Left kidney (tissue), 8 donors: ENCODE measurements at places on chromosomes 7 and 10. TPM values are rescaled to one million over a fixed set of nuclear protein-coding genes. Genes with fewer than 3 reads are reported as not detected.

DNA sequence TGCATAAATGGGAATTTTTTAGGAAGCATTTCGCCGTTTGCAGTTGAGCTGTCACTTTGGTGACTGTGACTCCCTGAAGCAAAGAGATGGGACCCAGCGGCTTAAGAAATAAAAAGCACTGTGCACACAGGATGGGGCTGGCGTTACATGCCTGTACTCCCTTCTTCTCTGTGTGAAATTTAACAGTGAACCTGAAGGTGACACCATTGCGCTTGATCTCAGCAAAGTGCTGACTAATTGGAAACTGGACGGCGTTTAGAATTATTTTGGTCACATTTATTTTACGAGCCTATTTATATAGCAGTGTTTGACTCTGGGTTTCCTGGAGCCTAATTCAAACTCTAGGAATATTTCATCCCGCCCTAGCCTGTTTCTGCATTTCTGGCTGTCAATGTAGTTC is 146.2 kb downstream of the PAXIP1 start:
- no peak for DNase-seq

DNA sequence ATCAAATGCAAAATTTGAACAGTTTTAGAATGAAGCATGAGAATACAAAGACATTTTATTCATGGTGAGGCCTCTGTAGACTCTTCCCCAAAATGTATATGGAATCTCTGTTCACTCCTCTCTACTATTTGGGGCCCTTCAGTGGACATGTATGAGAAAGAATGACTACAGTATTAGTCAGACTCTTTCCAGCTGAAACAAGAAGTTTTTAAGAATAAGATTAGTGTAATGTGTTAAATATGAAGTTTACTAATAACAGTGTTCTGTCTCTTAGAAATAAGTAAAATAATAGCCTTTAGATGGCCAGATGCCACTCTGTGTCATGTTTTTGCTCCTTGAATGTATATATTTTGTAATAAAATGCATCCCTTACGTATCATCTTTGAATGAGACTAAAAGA is 585.6 kb downstream of the SUGCT start:
- DNase-seq: no peak

GRCh38 chr7:135599471-135599870 is 41.8 kb downstream of the NUP205 start:
- DNase-seq: no peak

DNA sequence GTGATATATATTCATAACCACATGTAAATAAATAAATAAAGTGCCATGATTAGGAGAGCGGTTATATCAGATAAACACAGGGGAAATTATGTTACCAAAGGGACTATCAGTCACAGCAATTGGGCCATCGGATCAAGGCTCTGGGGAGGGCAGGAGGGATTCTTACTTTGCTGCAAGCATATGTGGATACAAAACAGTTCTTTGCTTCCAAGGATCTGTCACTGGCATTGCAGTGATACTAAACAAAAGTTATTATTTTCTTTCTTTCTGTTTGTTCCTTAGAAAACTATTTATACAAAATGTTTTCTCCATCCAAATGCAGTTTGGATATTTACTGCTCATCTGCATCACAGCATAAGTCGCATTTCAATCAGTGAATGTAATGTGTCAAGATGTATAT is 188.4 kb upstream of the MGMT start:
- DNase-seq: no peak

DNA sequence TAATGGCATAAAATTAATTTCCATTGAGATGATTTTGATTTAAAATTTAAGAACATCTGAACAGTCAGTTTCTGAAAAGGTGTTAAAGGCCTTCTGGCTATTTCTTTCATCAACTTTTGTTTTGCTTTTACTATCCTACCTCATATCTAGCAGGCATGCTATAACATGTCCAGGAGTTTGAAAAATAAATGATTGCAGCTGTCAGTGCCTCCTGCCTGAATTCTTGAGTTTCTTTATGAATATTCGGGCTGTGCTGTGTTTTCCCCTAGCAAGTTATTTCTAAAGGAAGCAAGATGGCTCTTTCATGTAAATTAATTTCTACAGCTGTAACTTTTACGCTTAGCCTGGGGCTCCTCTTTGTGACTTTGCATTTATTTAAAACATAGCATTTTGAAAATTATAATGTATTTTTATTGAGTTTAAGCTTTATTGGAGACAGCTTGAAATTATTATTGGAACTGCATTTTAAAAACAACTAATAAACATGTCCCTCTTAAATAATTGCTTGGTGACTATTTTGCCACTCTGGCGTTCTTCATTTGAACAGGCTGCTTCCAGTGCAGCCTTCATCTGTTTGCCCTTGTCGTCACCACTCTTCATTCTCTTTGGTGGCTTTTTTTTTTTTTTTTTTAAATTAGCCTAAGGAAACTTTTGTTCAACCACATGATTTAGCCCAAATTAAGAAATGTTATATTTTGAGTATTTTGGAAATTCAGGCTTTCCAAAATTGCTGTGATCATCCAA is 1083.4 kb upstream of the LRRN3 start:
- no peak for DNase-seq

GRCh38 chr7:87426160-87426559 is 49.3 kb downstream of the ABCB4 start:
- no peak for DNase-seq

GRCh38 chr10:52106899-52107298 is 207.2 kb upstream of the DKK1 start:
- no peak for DNase-seq

GRCh38 chr7:6577369-6578113 is at the start of gene ZDHHC4:
Gene ZDHHC4, plus strand, starts transcription at chr7:6577454. Its CDS starts 3,108 bp downstream, at chr7:6580562.
- peak; percentile 88 for DNase-seq

SHOC2 gene
- 40.6 TPM for polyA plus RNA-seq

HGF gene
- polyA plus RNA-seq: 2.3 TPM

CDC14C gene
- polyA plus RNA-seq: 0.08 TPM

AOAH gene
- 1.7 TPM for polyA plus RNA-seq

ZNF365 gene
- polyA plus RNA-seq: 0.48 TPM

NUTM2E gene
- polyA plus RNA-seq: 0.18 TPM
